ENCODE measurements at places on chromosomes 12 and 14.

DNA sequence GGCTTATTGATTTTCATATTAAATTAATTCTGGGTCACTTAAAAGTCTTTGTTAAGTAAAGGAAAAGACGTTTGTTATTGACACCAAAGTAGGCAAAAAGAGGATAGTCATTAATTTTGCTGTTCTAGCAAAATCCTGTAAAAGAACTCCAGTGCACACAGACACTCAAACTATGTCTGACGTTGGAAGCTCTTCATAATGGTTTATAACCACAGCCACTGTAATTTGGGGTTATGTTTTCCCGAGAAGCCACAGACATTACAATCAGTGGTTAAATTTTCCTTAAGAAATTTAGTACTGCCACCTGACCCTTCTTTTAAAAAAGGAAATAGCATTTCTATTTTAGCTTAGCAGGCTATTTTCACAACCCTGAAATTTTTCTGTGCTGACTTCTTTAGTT, 267.5 kb downstream of the CCDC91 start:
- DNase-seq, result no peak

GRCh38 chr12:24479131-24479530, 469.8 kb downstream of the BCAT1 start:
- DNase-seq, result no peak

DNA sequence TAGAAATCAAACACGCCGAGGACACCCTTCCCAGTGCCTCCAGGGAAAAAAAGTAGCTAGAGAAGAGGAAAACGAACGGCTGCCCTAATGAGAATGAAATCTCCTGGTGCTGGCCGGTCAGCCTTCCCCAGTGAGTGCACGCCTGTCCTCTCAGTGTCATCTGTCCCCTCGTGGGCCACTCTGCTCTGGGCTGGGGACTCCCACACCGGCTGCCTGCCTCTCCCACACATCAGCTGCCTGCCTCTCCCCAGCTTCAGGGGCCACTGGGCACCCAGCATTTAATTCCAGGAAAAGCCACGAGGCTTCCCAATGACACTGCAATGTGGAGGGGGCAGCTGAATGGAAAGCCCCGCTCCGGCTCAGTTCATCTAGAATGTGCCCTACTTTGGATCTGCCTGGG, 59.0 kb downstream of the CCDC85C start:
- DNase-seq, result no peak

GRCh38 chr12:58588770-58589169, 331.5 kb downstream of the LRIG3 start:
- no peak for DNase-seq

- DNase-seq, result no peak
Observed at GRCh38 chr12:108305991-108306501, 33.1 kb downstream of the CMKLR1 start.

DNA sequence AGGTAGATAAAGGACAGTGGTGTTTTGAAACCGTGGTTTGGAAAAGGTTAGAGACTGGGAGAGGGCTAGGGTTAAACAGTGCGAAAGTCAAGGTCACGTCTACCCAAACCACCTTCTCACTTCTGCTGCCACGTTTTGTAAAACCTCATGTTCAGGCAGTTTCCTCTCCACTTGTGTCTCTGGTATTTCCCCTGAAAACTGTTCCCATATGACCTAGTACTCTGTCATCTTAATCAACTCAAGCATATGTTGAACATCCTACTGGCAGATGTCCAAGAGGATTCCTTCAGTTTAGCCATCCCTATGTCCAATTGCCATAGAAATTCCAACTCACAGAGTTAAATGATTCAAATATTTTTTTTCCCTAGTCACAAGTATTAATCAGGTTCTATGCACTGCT, 17.4 kb downstream of the CLEC4C start:
- no peak for DNase-seq

- no peak for DNase-seq
Observed at GRCh38 chr12:51115533-51115932, 32.1 kb upstream of the CSRNP2 start.

GRCh38 chr12:125525879-125526278, 460.6 kb downstream of the AACS start:
- DNase-seq, result no peak

GRCh38 chr12:104448451-104448850, 8.3 kb upstream of the CHST11 start:
- DNase-seq, result no peak

DNA sequence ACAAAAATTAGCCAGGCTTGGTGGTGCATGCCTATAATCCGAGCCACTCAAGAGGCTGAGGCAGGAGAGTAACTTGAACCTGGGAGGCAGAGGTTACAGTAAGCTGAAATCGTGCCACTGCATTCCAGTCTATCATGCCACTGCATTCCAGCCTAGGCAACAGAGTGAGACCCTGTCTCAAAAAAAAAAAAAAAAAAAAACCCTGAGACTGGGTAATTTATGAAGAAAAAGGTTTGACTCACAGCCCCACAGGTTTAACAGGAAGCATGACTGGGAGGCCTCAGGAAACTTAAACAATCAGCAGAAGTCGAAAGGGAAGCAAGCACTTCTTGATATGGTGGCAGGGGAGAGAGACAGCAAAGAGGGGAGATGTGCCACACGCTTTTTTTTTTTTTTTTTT, 123.2 kb downstream of the GXYLT1 start:
- no peak for DNase-seq

DNA sequence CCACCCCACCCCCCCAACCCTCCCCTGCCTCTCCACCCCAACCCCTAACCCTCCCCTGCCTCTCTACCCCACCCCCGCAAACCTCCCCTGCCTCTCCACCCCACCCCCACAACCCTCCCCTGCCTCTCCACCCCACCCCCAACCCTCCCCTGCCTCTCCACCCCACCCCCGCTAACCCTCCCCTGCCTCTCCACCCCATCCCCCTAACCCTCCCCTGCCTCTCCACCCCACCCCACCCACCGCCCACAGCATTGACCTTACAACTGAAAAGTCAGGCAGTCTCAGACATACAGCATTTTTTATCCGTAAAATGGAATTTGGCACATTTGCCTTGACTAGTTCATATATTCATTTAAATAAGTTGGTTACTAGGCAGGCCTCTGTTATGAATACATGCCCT, 38.6 kb upstream of the ACTN1 start:
- DNase-seq, result no peak

- no peak for DNase-seq
Observed at GRCh38 chr12:82756303-82756702, 69.6 kb downstream of the TMTC2 start.

GRCh38 chr12:113766879-113767878, 198.9 kb downstream of the RBM19 start:
- no peak for DNase-seq

DNA sequence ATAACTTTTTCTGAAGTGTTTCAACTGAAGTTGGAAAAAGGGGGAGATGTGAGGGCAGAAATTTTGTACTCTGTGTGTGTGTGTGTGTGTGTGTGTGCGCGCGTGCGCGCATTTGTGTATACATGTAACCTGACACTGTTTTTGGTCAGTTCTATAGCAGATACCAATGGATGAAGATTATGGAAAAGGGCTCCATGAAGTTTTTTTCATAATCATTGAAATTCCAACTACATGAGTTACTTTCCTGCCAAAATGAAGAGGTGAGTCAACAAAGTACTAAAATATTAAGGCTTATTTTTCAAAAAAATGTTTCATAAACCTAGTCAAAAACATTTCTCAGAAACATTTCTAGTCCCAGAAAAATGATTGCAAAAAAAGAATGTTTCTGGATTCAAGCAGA, 25.7 kb upstream of the CERS5 start:
- no peak for DNase-seq

DNA sequence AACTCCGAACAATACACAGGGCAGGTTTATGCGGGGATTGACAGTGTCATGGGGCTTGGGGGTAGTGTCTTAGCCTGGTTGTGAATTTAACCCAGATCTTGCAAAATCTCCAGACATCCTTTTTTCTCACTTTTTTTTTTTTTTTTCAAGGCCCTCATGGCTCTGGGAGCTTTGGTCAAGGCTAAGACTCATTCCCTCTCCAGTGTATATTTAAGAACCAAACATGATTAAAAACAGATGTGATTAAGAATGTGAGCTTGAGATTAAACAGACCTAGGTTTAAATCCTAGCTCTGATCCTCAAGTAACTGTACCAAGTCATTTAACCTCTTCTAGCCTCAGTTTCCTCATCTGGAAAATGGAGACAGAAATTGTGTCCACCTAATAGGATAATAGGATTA, 151.7 kb upstream of the FUT8 start:
- no peak for DNase-seq

DNA sequence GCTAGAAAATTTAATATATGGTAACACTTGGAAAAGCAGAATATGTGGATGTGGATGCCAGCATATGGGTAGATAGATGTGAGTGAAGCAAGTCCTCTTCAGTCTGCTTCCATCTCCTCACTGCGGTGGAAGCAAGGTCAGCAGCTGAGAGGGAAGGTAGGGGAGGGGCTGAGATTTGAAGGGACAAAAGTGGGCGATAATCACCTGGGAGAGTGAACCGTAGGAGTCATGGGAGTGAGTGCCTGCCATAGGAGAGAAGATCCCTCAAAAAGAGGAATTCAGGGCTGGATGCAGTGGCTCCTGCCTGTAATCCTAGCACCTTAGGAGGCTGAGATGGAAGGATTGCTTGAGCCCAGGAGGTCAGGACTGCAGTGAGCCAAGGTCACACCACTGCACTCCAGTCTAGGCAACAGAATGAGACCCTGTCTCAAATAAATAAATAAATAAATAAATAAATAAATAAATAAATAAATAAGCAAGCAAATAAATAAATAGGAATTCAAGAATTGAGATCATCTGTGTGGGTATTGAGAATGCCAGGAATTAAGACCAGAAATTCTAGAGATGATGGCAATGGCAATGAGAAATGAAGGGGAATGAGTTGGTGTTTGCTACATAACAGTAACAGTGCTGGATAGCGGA, 123.4 kb downstream of the BICD1 start:
- DNase-seq, result no peak

DNA sequence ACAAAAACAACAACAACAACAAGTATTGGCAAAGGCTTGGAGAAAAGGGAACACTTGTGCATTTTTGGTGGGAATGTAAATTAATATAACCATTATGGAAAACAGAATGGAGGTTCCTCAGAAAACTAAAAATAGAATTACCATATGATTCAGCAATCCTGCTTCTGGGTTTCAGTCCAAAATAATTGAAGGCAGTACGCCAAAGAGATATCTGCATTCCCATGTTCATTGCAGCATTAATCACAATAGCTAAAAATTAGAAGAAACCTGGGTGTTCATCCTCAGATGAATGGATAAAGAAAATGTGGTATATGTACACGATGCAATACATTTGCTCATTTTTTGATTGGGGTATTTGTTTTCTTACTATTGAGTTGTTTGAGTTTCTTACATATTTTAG, 813.0 kb downstream of the NRXN3 start:
- DNase-seq, result no peak

GRCh38 chr12:112194601-112195247, 69.4 kb downstream of the TRAFD1 start:
- DNase-seq, result no peak

DNA sequence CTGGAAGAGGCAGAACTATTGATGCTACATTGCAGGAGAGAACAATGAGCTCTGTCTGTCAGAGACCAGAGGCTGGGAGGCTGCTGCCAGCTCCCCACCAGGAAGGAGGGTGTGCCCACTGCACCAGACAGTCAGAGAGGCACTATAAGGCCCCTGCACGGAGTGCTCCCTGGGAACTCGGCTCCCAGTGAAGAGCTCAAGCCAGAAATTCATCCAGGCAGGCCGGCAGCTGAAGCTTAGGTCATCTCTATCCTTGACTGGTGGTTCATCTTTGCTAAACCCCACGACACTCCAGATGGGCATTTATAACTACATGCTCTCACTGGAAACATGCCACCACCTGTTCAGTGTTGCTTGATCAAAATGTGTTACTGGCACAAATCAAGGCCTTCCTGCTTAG, 65.1 kb upstream of the GPATCH2L start:
- no peak for DNase-seq

DNA sequence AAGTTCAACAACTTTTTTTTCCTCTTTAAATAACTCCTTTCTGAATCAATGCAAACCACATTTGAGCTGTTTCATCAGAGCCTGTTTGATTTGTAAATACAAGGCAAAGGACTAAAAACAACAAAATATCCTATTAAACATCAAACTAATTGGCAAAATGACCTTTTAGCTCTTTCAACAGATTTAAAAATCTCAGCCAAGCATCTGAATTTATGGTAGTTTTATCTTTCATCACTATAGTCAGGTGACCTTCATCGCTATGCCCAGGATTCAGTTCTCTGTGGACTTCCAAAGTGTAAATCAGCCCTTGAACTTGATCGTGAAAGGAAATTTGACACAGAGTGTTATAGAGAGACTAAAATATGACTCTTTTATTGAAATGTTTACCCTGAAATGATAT, 1554.5 kb upstream of the FLRT2 start:
- DNase-seq, result no peak

DNA sequence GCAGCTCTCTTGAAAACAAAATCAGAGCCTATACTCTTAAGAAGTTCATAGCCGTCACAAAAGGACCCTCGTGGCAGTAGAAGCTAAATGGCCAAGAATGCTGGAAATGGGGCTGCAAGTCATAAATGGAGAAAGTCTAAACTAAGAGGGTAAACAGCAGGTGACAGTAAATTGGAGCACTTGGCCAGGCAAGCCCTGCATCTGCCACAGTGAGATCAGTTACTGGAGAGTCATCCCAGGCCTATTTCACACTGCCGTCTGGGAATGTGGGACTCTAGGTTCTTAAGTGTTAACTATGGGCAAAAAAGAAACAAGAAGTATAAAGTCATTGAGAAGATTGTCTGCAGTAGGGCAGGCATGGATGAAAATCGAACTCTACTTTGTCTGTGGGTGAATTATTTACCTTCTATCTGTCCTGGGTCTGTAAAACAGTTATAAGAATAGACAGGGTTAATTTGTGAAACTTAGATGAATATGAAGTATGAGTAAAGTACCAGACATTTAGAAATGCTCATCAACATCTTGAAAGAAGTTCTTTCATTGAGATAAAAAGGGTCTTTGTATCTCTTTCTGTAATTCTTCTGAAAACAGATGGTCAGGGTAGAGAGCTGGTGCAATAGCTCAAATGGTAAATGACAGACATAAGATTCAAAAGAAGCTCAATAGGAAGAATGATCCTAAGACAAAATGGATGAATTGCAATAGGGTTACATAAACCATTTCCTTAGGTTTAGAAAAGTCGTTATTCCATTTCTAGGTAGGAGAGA, 792.5 kb downstream of the DIO2 start:
- DNase-seq, result peak; percentile 91

DNA sequence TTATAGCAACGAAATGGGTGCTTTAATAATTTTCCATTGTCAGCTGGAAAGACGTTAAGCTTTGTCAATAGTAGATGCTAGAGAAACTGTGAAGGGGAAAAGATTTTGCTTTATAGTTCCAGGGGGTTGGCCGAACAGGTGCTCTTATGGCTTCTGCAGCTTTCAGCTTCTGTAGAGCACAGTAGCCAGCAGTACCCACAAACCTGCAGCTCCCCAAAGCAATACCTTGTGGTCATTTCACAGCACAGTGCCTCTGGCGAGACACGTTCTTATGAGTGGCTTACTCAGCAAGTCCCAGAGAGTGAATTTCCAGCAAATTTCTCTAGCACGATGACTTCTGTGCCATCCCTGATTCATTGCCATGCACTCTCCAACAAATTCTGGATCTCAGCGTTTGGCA, 416.3 kb upstream of the ATP2B1 start:
- DNase-seq, result no peak

All from NCI-H187 treated with DMSO at 0.1 percent for 48 hours (cell line).